ENCODE measurements at places on chromosomes 16 and 17.

- no peak for DNase-seq
Observed at GRCh38 chr16:77788181-77789084, at the start of gene VAT1L. Gene VAT1L, plus strand, starts transcription at chr16:77788564. Its CDS starts 119 bp downstream, at chr16:77788683.

GRCh38 chr16:26747760-26748159 is 319.0 kb upstream of the C16orf82 start:
- no peak for DNase-seq

GRCh38 chr17:36727577-36727976 is 126.2 kb downstream of the MRM1 start:
- DNase-seq = no peak

DNA sequence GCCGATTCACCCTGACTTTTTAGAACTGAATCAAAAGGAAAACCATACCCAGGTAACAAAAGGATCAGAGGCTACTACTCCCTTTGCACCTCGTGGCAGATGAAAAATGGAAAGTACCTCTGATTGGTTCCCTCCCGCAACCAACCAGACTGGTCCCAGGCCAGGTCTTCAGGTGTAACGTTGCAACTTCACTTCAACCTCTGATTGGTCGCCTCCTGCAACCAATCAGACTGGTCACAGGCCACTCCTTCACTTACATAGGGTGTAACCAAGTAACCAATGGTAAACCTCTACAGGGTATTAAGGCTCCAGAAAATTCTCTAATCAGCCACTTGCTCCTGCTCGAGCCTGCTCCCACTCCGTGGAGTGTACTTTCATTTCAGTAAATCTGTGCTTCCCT is 89.4 kb downstream of the ADCY9 start:
- DNase-seq = no peak

DNA sequence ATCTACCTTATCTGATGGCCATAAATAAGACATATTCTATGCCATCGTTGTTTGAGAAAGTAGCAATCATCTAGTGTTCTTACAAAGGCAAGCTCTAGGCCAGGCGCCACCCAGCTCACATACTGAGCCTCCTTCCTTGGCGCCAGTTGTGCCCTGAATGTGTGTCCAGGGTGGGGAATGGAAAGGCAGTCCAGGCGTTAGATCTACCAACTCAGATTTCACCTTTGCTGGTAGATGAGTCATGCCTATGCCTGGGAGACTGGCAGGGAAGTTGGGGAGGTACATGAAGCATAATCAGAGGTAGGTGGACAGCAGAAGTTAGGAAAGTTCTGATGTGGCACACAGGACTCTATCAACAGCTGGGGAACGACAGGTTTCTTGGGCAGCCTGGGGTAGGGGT is 23.6 kb downstream of the SDR42E1 start:
- no peak for DNase-seq

DNA sequence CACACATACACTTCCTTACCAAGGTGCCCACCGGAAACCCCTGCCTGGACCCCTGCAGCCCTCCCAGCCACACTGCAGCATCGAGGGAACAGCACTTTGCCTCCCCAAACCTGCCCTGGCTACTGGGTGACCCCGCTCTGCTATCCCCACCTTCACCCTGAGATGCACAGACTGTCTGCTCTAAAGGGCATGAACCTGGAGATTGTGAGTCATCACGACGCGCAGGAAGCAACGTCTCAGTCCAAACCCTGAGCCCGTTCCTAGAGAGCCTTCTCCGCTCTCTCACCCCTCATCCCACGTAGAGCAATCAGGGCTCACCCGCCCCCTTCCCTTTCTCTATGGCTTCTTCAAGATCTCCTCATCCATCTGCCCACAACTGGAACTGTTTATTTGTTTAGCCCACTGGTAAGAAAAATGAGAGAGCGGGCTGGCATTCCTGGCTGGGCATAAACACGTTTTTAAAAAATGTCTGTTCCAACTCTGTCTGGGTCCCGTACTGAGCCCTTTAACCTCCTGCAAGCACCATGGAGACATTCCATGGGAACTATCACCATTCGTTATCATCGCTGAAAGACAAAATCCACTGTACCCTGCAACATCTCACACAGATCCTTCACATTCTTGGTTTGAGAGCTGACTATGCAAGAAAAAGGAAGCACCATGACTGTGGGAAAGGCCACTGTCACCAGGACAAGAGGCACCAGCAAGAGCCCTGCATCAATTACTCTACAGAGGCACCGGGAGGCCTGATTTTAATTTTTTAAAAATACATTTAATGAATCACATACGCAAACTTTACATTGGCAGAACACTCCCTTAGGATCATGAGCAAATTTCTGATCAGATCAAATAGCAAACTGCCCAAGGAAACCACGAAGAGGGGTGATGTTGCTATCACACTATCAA is 28.2 kb downstream of the ZFHX3 start:
- DNase-seq = no peak

DNA sequence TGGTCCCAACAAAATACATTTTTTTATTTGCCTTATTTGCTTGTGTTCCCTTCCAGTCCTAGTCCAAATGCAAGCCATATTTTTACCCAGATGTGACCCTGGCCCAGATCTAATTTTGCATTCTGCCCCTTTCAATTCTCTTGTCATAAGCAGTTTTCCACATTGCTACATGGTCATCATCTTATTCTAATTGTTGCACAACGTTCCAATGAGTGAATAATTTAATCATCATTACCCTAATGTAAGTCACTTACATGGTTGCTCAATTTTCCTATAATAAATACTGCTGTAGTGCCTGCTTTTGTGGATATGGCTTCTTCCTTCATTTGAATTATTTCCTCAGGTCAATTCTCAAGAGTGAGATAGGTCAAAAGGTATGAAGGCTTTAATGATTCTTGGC is 12.8 kb downstream of the RSAD1 start:
- DNase-seq = no peak

DNA sequence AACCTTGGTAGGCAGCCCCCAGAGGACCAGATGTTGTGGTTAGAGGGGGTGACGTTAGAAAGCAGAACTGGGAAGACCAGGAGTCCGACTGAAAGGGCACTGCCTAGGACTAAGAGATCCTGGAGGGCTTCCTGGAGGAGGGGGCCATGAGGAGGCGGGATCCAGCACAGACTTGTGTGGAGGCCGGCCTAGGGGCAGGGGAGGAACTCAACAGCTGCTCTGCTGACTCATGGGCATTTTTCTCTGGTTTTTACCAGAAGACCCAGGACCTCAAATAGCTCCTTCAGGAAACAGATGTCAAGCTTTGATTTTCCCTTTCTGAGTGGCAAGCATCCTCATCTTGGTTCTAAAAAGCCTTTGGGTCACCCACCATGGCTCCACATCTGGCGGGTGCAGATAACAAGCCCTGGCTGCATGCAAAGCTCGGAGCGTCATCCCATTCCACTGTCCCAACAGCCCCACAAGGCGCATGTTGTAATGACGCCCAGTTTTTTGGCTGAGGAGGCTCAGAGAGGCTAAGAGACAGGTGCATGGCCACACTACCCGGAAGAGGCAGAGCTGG is 29.0 kb downstream of the IL21R start:
- DNase-seq = no peak

DNA sequence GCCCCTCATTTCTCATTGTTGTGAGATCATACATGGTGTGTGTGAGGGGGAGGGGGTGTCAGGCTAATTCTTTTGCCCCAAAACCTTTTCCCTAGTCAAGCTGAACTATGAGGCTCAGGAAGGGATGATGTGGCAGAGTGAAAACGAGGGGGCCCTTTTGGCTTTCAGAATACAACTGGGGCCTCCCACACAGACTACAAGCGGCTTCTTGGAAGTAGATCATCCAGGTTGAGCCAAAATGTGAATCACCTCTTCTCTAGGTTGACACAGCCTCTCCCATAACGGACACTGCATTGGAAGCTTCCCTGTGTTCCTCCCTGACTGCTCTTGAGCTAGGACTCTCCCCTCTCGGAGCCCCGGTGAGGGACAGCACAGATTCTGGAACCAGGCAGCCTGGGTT is 2.3 kb upstream of the ALKBH5 start:
- DNase-seq = no peak

DNA sequence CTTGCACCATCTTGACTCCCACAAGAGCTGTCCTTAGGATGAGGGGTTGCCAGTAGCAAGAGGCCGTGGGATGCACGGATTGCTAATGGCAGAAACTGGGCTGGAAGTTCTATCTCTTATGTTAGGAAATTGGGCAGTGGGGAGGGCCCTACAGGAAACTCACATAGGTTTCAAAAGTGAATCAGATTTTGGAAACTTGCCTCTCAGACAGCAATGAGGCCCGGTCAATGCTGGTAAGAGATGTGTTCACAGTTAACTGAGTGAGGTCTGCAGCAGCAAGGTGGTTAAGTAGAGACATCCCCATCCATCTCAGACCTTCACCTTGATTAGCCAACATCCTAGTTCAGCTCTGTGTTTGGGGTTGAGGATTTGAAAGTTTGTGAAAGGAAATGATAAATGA is 164.7 kb downstream of the ABCA8 start:
- no peak for DNase-seq

GRCh38 chr16:56688762-56689161 is 6.5 kb downstream of the MT1X start:
- DNase-seq = no peak

GRCh38 chr16:83533193-83533592 is 274.6 kb upstream of the HSBP1 start:
- no peak for DNase-seq

GRCh38 chr17:63659850-63660249 is 37.6 kb downstream of the MAP3K3 start:
- no peak for DNase-seq

DNA sequence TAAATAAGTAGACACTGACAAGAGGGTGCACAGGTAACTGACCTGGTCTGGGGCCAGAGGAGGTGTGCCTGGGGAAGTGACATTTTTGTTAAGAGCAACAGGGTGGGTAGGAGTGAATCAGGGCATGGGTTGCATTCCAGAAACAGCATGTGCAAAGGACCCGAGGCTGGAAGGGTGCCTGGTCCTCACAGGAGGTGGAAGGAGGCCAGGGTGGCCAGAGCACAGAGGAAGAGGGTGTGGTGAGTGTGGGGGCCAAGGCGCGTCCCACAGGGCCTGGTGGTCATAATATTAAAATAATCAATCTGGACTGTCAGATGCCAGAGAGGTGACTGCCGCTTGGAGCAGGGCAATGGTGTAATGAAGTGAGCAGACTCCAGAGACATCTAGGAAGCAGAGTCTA is 14.3 kb downstream of the ARHGAP23 start:
- DNase-seq = no peak

DNA sequence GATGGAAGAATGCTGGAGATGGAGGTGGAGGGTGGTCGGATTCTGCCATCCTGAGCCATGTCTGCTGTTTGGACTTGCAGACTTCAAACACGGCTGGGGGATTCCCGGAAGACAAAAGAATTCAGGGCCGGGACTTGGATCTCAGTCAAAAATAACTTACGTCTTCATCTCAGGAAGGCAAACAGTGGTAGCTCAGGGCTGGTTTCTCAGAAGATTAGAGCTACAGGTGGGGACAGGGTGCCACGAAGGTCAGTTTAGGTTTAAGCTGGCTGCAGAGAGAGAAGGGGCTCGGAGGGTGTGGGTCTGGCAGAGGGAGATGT is 4.3 kb upstream of the RHBDL3 start:
- DNase-seq = no peak

Data from hematopoietic multipotent progenitor cell treated with erythropoietin and hydrocortisone succinate and interleukin-3 and kit ligand, for 17 days (in vitro differentiated cells).